GM06990 (cell line): ENCODE measurements at places on chromosomes 2 and 18.

DNA sequence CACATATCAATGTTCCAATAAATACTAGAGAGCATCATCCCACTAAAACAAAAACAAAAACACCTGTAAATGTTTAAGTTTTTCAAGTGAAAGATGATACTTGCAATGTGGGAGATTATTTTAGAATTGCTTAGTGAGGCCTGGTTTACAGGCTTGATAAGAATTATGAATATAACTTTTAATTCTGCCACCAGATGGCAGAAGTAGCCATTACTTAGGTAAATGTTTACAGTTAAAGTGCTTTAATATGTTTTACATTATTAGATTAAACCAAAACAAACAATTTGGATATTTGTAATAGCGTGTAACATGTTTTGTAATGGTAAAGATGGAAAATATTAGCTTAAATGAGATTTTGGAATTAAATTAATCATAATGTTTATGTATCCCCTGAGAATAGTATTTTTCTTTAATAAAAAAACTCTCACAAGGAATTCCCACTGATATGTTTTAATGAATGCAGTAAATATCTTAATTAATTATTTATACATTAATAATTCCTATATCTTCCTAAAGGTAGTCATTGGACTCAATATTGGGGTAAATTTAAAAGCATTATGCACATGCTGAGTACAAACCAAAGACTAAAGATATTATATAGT, 522.0 kb downstream of the SPAG16 start:
- DNase-seq = no peak

DNA sequence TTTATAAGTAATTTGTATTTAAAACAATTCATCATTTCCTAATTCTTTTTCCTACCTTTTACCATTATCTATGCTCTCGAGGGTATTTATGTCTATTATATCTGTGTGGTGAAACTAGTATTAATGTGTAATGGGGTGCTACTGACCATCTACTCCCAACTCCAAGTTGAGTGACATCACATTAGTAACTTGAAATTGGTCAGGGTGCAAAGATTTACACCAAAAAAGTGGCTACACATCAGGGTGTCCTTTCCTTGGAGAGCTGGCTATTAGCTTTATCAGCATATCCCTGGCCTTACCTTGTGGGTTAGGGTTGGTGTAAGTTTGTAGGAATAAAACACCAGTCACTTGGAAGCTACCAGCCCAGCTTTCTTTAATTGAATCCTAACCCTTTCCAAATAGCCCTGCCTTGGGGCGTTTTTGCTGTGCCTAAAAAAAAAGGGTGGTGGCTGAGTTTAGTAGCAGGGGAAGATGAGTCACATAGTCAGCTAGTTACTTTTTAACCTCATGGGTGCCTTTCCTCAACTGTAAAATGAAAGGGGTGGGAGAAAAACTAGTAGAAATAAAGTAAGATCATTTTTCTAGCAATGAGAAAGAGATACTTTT, 14.0 kb downstream of the ANXA4 start:
- DNase-seq = no peak

DNA sequence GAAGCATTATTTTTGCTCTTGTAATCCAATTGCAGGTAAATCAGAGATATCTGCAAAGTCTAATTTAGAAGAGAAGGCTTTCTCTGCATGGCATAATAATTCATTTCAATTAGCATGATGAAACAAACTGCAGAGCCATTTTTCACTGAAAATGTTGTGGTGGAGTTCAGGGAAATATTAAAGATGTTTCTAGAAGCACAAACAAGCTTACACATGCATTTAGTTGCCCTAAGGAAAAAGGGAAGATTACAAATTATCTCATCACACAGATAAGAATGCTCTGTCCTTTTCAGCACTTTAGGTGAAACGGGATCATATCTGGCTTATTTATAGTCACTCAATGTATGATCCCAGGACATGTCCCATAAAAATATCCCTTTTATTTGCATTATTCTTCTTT, 252.1 kb upstream of the TANK start:
- DNase-seq = no peak

- no peak for DNase-seq
Measured at GRCh38 chr2:127188797-127189196, 31.3 kb downstream of the CYP27C1 start.

DNA sequence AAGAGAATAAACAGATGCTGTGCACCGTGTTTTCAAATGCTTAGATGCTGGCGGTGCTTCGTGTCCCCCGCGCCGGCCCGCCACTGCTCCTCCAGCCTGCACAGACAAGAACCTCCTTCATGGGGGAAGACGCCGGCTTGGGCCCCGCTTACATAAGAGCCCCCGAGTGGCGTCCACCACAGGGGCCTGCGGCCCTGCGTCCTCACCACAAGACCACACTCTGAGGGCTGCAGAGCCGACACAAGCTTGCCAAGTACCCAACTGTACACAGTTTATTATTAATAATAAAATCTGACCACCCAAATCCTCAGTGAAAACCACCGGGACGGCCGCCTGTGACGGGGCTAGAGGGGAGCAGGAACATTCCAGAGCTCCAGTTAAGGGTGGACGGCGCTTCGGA, 232.2 kb downstream of the HDAC4 start:
- no peak for DNase-seq

DNA sequence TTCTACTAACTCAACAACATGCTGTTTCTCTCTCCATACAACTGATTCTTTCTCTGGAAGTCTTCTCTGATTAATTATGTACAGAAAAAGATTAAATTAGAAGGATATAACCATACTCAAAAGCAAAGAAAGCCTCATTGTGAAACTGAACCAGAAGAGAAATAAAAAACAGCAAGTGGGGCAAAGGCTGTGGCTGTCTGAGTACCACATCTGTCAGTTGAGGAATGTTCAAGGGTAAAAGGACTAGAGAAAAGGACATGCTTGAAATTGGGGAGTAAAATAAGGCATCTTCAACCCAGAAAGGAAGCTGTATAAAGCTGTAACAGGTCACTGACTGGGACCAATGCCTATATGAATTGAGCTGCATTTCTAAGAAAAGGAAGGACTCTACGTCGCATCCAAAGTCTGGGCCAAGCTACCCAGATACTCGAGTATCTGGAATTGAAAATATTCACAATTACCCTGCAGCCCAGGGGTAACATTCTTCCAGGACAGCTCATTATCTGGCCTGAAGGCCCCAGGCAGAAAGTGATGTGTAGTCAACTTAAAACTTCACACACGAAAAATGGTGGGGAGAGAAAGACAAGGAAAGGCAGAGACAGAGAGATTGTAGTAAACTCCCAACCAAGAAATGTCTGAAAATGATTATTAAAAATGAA, 356.0 kb upstream of the GALNT5 start:
- DNase-seq = no peak

- peak; percentile 29 for DNase-seq
Measured at GRCh38 chr2:196131384-196131937, 39.9 kb downstream of the STK17B start.

GRCh38 chr18:45617284-45617683, 2.0 kb downstream of the SLC14A2 start:
- no peak for DNase-seq

GRCh38 chr2:98539056-98539735, 69.1 kb downstream of the COA5 start:
- DNase-seq = no peak

GRCh38 chr2:160694631-160695030, 201.0 kb upstream of the RBMS1 start:
- no peak for DNase-seq

GRCh38 chr2:111896024-111896423, 2.4 kb upstream of the MERTK start:
- DNase-seq = no peak

- peak; percentile 49 for DNase-seq
Measured at GRCh38 chr2:218332920-218333645, 23.6 kb upstream of the CATIP start.

DNA sequence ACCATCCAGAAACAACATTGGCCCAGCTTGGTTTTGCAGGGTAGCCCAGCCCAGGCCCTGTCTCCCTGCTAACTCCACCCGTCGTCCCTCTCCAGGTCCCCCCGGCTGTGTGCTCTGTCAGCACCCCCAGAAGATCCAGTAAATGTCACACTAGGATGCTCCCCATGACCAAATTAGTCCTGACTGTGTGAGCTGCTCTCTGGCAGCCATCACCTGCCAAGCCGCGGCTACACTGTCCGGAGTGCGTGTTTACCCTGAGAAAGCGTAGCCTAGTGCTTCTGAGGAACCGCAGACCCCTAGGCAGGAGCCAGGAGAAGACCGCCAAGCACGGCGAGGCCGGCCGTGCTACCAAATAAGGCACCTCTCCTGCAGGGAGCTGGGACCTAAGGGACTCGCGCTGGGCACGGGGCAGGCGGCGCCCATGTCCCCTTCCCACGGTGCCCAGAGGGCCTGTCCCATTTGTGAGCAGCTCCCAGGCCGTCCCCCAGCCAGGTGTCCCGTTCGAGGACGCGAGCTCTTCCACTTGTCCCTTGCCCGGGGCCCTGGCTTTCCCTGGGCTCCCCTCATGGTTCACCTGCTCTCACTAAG, 849.9 kb downstream of the RNF144A start:
- no peak for DNase-seq

GRCh38 chr2:60867848-60868247, 13.5 kb upstream of the REL start:
- DNase-seq = no peak

DNA sequence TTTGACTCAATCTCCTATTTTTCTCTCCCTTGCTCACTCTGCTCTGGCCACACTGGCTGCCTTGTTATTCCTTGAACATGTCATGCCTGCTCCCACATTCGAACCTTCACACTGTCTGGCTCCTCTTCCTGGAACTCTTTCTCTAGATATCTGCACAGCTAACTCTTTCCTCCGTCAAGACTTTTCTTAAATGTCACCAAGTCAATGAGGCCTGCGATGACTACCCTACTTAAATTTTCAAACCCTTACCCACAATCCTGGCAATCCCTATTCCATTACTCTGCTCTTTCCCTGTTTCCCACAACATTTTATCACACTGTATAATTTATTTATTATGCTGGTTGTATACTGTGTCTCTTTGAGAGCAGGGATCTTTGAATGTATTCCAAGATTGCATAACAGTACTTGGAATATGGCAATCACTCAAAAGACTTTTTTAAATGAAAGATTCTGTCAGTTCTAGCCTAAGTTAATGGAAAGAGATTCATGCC, 206.2 kb downstream of the SRBD1 start:
- no peak for DNase-seq

- peak; percentile 64 for DNase-seq
Measured at GRCh38 chr2:151363709-151364108, 6.3 kb downstream of the TNFAIP6 start.

- DNase-seq = no peak
Measured at GRCh38 chr18:54440292-54440691, 82.6 kb downstream of the C18orf54 start.

GRCh38 chr2:203799908-203800307, 67.7 kb upstream of the CTLA4 start:
- peak; percentile 49 for DNase-seq

GRCh38 chr2:23697256-23698075, 229.5 kb downstream of the ATAD2B start:
- DNase-seq = no peak

- DNase-seq = no peak
Measured at GRCh38 chr2:133512121-133512520, 56.1 kb downstream of the NCKAP5 start.

- DNase-seq = no peak
Measured at GRCh38 chr2:60527762-60528161, 25.7 kb downstream of the BCL11A start.
